ENCODE measurements at places on chromosomes 6 and 20.
A peak's percentile ranks its signal among the peaks of the same experiment; 100 is the strongest.

- DNase-seq: no peak
Observed at GRCh38 chr6:132456700-132457143, 55.4 kb upstream of the MOXD1 start.

DNA sequence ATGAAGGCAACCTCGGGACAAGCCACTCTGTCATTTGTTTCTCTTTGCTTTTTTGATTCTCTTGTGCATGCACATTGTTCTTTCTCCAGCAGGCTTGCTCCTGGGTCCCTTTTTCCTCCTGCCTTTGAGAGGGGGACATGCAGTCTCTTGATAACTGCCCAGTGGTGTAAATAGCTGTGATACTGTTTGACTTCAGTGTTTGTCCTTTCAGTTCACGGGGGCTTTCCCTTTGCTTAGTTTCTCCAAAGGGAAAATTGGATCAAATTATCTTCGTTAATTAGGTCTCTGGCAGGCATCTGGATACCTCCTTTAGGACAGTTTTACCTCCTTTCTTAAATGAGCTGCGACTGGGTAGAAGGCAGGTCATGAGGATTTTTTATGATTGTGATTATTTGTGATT lies 41.5 kb downstream of the RALGAPB start:
- no peak for DNase-seq

- peak; percentile 81 for DNase-seq
Observed at GRCh38 chr6:2353412-2354137, 108.2 kb upstream of the GMDS start.

DNA sequence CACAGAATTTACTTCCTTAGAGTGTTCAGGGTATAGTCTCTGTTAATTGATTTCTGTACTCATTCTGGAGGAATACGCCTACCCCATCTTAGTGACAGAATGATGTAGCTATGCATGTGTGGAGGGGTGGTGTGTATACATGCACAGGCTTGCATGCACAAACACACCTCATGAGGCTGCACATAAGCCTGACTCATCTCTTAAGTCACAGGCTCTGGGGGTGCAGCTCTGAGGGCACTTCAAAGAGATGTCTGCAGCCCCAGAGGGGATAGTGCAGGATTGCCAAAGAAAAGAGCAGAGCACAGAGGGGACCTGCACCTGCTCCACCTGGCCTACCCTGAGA lies 24.6 kb downstream of the TBX18 start:
- no peak for DNase-seq

GRCh38 chr6:108969776-108970175 lies 121.6 kb downstream of the ARMC2 start:
- no peak for DNase-seq

Measured in head of caudate nucleus (tissue), 42 donors.